SJCRH30 (cell line): ENCODE measurements at places on chromosomes 12 and 14. TPM values are rescaled to one million over a fixed set of nuclear protein-coding genes. Genes with fewer than 3 reads are reported as not detected.

DNA sequence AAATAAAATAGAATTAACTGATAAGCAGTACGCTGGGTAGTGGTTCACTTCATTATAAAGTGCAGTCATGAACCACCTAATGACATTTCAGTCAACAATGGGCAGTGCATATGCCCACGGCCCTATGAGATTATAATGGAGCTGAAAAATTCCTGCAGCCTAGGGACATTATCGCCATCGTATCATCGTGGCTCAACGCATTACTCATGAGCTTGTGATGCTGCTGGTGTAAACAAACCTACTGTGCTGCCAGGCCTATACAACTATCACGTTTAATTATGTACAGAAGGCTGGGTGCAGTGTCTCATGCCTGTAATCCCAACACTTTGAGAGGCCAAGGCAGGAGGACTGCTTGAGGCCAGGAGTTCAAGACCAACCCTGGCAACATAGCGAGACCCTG is 62.3 kb upstream of the TMEM263 start:
- H3K27me3 ChIP-seq, result no peaks in the 10 kb centered on the region
- DNase-seq, result no peak
- no peak overlapping the region for H3K4me3 ChIP-seq
- no peaks in the 10 kb centered on the region for H3K36me3 ChIP-seq

- peak overlapping the region; percentile 65 for H3K27ac ChIP-seq
- peaks cover 17% of the 10 kb centered on the region for H3K36me3 ChIP-seq
- peak; percentile 59 for DNase-seq
- peak overlapping the region; percentile 50 for H3K4me3 ChIP-seq
- H3K4me1 ChIP-seq, result peaks cover 11% of the 10 kb centered on the region; the same call in 1 of the 2 replicates
Measured at GRCh38 chr12:6961278-6961694, 9.2 kb downstream of the PHB2 start.

DNA sequence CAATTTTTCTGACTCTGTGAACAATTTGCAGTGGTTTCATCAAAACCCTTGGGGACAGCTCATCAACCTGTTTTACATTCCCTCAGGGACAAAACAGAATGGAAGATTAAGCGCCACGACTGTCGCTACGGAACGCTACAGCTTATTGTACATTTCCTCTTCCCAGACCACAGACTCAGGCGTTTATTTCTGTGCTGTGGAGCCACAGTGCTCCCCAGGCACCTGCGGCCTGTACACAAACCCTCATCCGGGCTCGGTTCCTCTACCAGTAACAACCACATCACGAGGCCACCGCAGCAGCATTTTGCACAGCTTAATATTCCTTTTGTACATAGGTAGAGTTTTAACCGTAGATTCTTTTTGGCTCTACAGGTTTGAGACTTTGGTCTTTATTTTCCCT is 397.4 kb upstream of the OR4E1 start:
- no peaks in the 10 kb centered on the region for H3K36me3 ChIP-seq
- no peak overlapping the region for H3K4me3 ChIP-seq
- no peak for DNase-seq
- no peaks in the 10 kb centered on the region for H3K4me1 ChIP-seq
- H3K27ac ChIP-seq, result no peak overlapping the region
- no peaks in the 10 kb centered on the region for H3K27me3 ChIP-seq

The REM2 gene
- not detected in 2 replicates for total RNA-seq
